Activated T-cell treated with anti-CD3 and anti-CD28 coated beads, Interleukin-2, amount 50 U/mL, for 1 hour (primary cell): ENCODE measurements at places on chromosomes 13 and 19.

DNA sequence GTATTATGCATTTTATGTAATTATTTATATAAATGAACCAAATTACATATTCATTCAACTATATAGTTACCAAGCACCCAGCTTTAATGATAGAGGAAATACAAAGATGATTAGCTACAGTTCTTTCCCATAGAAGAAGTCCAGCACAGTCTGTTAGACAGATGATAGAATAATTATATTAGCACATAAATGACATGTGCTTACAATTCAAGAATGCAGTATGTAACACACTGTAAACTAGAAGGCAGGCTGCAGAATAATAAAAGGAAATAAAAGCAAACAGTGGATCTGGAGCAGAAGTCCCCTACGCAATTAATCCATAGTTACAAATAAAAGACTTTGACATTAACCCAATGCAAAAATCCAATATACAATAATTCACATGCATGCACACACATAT is 379.0 kb downstream of the DNAJC15 start:
- DNase-seq = no peak

- DNase-seq = no peak
Measured at GRCh38 chr19:50514346-50515167, 844 bp upstream of the ASPDH start.

DNA sequence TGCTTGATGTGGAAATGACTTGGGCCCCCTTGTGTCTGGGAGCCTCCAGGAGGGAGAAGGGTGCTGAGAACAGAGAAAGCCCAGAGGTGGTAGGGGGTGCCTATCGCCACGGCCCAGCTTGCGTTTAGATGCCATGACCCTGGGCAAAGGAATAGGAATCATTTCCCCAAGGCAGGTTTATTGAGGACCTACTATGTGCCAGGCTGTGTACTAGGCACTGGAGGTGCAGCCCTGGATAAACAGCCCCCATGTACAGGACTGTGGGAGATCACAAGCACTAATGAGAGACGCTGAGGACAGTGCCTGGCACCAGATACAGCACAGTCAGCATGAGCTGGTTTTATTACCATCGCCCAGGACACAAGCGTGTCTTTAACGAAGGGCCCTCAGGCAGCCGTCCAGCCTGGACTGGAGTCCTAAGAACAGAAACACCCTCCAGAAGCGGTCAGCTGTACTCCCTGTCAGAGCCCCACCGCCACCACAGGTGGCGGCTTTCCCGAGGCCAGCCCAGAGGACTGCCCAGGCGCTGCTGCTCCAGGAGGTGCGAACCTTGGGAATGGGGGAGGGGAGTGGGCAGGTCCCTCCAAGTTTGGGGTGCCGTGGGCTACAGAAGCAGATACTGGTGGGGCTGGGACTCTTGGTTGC is 4.6 kb downstream of the TMEM147 start:
- no peak for DNase-seq

DNA sequence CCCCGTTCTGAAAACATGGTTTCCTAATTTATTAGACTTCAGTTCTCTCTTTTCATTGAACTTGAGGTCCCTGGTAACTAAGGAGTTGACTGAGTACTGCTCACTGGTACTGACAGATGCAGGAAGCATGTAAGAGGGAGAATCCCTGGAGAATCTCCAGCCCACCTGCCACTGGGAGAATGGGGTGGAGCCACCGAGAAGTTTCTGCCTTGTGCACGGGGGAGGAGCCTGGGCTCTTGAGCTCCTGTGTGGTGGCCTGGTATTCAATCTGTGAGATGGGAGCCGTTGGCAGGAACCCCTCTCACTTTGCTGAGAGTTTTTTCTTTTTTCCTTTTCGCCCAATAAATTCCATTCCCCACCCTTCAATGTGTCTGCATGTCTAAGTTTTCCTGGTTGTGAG is 13.2 kb upstream of the AKAP11 start:
- DNase-seq = no peak

DNA sequence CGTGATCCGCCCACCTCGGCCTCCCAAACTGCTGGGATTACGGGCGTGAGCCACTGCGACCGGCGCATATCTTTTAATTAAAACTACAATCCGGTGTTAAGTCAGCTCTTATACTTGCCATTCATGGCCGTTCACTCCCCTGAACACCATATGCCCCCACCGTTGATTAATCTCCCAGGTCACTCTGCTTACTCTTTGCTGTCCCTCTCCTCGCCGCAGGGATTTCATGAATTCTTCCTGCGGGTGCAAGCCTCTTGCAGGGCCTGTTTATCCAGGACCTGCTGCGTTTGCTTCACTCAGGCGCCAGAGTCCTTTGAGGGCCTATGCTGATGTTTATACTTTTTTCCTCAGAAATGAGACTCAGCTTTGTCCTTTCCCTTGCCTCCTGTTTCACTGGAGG is 996 bp downstream of the ERVV-2 start:
- no peak for DNase-seq

DNA sequence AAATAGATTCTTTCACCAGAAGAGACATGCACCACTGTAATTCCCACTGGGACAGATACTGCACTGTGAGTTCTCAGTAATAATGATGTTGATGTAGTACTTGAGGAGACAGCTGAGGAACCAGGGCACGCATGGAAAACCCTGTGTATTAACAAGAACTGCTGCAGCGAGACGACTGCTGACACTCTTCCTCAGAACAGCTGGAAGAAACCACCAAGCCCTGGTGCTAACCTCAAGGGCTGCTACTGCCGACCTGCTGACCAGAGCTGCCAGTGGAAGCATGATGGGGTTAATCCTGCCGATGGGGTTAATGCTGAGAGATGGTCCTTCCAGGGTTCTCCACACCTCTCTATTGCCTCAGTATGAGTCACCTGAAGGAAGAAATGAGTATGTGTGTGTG is 45.6 kb downstream of the EDNRB start:
- no peak for DNase-seq

DNA sequence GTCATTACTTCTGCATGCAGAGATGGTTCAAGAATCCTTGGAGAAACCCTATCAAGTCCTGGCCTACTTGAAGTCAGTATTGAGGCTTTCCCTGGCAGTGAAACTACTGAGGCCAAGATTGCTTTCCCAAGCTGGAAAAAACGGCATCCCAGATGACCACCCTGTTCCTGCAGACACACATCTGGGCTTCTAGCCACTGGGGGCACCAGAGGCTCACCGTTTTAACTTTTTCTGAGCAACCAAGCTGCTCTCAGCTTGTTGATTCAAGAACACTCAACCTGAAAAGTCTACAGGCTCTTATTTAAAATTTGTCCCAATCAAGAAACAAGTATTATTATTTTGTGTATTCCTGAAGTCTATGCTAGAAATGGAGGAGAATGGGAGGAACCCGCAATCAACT is 66.6 kb downstream of the SPRYD7 start:
- DNase-seq = no peak

DNA sequence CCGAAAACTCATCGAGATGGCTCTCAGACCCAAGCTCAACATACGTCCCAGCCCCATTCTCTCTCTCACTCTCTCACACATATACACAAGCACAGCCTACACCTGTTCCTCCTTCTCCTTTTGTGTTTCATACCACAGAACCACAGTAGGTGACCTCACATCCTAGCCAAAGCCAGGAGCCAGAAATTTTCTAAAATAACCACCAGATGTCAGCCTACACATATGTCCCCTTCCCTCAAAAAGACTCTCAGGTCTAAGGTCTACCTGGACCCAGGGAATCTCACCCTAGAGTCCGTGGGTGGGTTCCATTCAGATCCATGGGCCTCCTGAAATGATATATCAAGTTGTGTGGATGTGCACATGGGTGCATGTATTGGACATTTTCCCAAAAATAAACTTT is 104.2 kb upstream of the IPO5 start:
- no peak for DNase-seq

DNA sequence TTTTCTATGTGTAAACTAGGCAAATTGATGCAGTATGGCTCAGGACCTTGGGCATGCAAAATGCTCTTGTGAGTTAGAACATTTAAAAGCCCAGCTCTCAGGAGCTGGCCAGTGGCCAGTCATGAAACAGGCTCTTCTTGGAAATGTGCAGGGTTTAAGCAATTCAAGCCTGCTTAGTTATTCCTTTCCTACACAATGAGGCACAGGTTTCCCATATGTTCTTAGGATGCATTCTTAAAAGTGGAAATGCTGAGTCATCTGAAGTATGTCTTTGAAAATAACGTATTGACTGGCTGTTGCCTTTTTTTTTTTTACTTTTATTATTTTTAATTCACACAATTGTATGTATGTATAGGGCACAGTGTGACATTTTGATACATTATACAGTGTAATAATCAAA is 300.7 kb downstream of the SLC7A1 start:
- no peak for DNase-seq
